ENCODE measurements at places on chromosomes 1 and 21.

- no peak for DNase-seq
These were observed 725.5 kb upstream of the CHRM3 start for GRCh38 chr1:238660849-238661248.

DNA sequence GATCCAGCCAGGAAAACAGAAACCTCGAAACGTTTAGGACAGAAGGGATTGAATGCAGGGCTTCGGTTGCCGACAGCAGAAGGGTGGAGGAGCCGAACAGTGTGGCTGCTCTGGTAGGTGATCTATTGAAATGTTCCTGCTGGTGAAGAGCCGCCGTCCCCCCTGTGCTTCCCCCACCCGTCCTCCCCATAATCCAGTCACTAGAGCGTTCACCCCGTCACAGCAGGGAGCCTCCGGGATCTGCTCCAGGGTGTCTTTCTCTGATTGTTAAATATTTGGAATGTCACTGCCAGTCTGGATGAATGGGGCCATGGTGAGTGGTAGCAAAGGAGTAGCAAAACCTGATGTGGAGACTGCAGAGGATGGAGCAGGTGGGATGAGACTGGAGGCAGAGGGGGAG lies 255.1 kb upstream of the CSF3R start:
- DNase-seq, result no peak

DNA sequence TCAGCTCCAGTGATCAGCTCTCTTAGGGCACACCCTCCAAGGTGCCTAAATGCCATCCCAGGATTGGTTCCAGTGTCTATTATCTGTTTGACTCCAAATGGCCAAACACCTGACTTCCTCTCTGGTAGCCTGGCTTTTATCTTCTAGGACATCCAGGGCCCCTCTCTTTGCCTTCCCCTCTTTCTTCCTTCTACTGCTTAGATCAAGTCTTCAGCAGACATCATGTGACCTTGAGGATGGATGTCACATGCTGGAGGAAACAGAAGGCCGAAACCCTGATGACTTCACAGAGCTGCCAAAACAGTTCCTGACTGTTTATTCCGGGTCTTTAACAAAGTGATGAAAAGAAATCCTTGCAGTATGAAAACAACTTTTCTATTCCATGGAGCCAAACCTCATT lies 24.4 kb upstream of the WDR26 start:
- DNase-seq, result no peak

GRCh38 chr1:7783178-7783711 lies 846 bp upstream of the PER3 start:
- DNase-seq, result no peak

GRCh38 chr1:31745946-31746670 lies 18.0 kb downstream of the ADGRB2 start:
- no peak for DNase-seq

DNA sequence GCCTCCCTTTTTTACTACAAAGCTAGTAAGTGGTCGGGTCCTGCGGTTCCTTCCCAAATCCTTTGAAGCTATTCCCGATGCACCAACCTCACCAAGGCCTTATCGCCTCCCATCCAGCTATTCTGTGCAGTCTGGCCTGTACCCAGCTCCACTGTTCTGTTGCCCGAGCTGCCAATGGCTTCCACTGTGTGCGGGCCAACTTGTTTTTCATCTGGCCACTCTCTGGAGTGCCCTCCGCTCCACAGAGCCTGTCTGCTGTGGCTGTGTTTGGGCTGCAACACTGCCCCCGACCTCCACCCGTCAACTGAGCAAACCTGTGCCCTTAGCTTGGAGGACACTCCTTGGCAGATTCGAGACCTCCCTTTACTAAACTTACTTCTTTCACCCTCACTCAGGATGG lies 125.0 kb downstream of the KIAA0319L start:
- DNase-seq, result no peak

Measured in stimulated activated CD8-positive, alpha-beta memory T cell treated with anti-CD3 and anti-CD28 coated beads, Interleukin-12 subunit alpha, Interleukin-12 subunit beta, amount 100 ng/mL, for 1 hour (primary cell).